ENCODE measurements at places on chromosomes 6 and 20. TPM values are rescaled to one million over a fixed set of nuclear protein-coding genes. Genes with fewer than 3 reads are reported as not detected.

Gene SEMG1
- total RNA-seq: not detected

Gene NKX2-2
- not detected for total RNA-seq

Gene MAP7
- 2.0 TPM for total RNA-seq

Gene HSP90AB1
- 491 TPM for total RNA-seq

Gene LGSN
- total RNA-seq: not detected

Gene NCR2
- not detected for total RNA-seq

Gene NOTCH4
- total RNA-seq: 1.3 TPM

Gene PSMB1
- total RNA-seq: 175 TPM

Gene SLC35D3
- not detected for total RNA-seq

Gene MACROD2
- total RNA-seq: 0.50 TPM

Gene PKIB
- 11.1 TPM for total RNA-seq

Gene SNX21
- 153 TPM for total RNA-seq

Measured in smooth muscle cell of trachea (primary cell).